ENCODE measurements at places on chromosomes 1 and 21.
A peak's percentile ranks its signal among the peaks of the same experiment; 100 is the strongest.

- DNase-seq: no peak
These were observed 23.1 kb upstream of the HFM1 start for GRCh38 chr1:91427741-91428140.

- DNase-seq: no peak
These were observed 9.6 kb upstream of the TNFRSF25 start for GRCh38 chr1:6475381-6476133.

DNA sequence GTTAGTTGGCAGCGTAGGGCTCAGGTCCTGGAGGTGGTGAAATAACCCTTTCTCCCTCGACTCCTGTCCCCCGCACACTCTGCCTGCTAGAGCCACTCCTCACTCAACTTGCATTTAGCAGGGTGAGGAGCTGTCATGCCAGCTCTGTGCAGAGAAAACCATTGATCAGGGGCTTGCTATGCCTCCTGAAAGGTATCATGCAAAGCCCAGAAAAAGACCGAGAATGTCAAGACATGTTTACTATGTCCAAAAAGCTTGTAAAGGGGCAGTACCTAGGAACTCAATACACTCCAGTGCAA lies 18.0 kb downstream of the ALDH4A1 start:
- no peak for DNase-seq

- DNase-seq: no peak
These were observed 14.4 kb downstream of the URB2 start for GRCh38 chr1:229640455-229640854.

GRCh38 chr1:238628110-238628509 lies 737.4 kb upstream of the ZP4 start:
- DNase-seq: peak; percentile 34

GRCh38 chr1:8009043-8010002 lies 16.8 kb downstream of the ERRFI1 start:
- DNase-seq: no peak

- DNase-seq: peak; percentile 20
These were observed 16.4 kb upstream of the USP25 start for GRCh38 chr21:15713412-15713811.

- DNase-seq: no peak
These were observed 7.5 kb upstream of the SOX13 start for GRCh38 chr1:204065174-204065985.

- DNase-seq: peak; percentile 70
These were observed 10.3 kb downstream of the PRRX1 start for GRCh38 chr1:170674239-170674638.

DNA sequence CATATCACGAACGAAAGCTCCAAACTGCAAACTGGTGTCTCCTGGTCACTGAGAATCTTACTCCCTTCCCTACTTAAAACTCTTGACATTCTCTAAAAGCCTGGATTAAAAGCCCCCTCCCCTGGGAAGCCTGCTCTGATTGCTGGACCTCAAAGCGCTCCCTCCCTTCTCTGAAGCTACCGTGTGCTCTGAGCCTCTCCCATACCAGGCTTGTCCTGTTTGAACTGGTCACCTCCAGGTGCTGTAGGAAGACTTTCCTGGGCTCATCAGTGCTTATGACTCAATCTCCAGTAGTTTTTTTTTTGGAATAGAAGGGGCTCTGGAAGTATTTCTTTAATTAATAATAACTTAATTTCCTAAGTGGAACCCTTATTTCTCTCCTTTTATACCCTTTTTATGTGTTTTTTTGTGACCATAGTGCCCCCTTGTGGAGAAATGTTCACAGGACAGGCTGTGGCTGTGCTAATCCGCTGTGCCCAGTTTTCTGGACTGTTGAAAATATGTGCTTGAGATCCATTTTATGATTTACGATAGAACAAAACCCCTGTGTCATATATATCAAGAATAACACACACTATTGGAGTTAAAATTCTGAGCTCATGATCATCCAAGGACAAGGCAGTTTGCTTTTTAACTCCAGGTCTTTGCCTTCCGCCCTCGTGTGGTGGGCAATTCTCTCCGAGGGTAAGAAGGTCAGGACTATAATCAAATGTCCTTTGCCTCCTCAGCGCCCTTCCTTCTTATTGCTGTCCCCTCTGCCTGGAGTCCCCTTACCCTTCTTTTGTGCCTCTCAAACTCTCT lies 16.9 kb downstream of the MTARC1 start:
- peak; percentile 41 for DNase-seq

- peak; percentile 99 for DNase-seq
These were observed 269.5 kb downstream of the HHAT start for GRCh38 chr1:210598135-210598652.

DNA sequence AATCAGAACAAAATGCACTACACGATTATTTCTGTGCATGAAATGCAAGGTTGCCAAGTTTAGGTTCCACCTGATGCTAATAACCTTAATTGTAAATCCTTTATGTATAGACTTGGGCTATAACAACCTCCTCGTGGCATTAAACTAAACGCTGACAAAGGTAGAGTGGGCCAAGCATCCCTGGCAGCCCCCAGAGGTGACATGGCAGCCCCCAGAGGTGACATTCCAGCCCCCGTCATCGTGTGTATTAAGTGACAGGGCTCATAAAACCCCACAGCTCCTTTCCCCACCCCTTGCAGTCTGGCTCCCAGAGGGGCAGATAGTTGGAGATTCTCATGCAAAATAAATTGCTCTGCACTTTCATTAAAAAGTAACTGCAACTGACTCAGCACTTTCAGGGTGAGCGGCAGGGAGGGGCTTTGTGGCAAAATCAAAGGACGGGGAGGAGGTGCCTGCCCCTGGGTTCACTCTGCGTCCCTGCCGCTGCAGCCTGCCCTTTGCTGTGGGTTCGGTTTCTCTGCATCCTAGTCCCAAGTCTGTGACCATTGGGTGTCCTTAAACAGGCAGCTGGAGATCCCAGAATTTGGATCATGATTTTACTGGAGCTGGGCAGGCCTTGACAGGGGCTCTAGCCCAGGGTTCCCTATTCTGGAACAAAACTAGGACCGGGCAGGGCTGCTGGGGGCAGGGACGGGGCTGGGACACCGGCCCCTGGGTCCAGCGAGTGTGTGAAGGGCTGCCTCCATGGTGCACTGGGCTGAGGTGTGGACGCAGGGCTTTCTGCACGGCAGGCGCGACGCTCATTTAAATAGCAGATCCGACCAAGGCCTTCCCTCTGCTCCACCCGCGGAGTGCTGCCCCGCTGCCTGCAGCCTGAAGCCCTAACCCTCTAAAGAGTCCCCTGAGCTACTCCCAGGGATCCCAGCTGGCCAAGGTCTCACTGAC lies 234.9 kb upstream of the VAMP3 start:
- DNase-seq: no peak

DNA sequence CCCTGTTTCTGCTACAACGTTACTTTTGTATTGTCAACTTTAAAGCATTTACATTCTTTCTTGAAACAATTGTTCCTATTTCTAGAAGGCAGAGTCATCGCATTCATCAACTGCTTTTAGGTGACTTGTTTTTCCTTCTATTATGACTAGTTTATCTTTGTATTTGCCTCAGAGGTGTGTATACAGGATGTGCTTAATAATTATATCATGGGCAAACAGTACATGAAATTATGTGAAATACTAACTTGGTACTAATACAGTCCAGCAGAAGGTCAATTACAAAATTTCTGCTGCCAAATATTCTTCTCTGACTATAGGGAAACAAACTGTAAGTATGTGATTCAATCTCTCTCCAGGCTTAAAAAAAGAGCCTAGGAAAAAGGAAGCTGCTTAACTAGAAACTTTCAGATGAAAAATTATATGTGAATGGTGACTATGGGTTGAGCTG lies 101.6 kb downstream of the C4BPA start:
- no peak for DNase-seq

DNA sequence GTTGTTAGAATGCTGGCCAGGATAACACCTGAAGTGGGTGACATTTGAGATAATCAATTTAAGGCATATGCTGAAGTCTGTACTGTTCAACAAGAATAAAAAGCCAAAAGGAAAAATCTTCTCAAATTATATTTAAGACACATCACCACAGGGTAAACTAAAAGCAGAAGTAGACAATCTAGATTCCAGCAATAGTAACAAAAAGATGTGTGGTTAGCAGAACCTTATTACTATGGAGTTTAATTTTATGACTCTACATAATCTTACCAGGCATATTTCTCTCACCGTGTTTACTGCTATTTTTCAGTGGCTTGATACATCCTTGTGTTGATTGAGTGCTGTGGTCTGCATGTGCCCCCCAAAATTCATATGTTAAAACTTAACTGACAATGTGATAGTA lies 300.4 kb upstream of the ZP4 start:
- DNase-seq: no peak

- no peak for DNase-seq
These were observed 19.8 kb downstream of the KMO start for GRCh38 chr1:241551759-241552638.

DNA sequence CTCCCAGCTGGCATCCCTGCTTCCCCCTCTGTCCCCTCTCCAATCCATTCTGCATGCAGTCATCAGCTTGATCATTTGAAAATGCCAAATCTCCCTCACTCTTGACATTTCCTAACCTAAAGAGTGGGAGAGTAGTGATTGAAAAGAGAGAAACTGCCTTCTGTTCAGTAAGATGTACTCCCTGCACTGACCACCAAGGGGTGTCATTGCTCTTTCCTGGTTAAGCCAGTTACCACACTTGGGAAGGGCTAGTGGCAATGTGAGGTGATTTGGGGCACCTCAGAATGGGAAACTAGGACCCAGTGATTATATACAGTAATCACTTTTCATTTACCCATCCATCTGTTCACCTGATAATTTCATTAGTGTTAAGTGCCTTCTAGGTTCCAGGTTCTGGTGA lies 6.9 kb upstream of the TMEM269 start:
- DNase-seq: peak; percentile 31

DNA sequence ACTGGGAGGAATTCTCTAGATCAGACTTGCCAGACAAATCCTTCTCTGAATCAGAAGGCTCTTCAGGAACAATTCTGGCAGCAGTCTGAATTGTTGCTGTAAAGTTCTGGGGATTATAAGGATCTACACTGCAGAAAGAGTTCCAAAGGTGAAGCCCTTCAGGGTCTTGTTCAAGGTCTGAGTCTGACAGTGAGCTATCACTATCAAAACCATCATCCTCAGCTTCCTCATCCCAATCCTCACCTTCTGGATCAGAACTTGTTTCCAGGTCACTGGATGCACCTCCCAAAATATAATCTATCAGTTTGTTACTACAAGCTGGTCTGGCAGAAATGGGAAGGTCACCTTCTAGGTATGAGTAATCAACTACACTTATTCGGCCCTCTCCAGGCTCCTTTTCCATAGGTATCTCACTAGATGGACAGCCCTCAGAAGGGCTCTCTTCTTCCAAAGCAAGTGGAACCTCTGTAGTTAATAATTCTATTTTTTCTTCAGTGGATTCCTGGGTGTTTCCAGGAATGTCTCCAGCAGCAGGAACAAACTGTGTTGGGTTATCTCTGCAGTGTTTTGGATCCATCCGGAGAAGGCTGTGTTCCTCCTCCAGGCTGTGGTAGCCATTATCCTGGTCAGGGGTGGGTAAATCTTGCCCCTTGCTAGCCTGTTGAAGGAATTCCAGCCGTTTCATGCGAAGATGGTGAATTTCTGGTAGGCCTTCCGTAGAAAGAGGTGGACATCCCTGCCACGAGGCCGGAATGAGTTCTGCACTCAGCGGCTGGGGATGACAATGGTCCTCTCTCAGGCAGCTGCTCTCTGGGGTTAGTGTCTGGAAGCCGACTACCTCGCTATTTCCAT lies 1.6 kb downstream of the PPP1R15B start:
- no peak for DNase-seq

DNA sequence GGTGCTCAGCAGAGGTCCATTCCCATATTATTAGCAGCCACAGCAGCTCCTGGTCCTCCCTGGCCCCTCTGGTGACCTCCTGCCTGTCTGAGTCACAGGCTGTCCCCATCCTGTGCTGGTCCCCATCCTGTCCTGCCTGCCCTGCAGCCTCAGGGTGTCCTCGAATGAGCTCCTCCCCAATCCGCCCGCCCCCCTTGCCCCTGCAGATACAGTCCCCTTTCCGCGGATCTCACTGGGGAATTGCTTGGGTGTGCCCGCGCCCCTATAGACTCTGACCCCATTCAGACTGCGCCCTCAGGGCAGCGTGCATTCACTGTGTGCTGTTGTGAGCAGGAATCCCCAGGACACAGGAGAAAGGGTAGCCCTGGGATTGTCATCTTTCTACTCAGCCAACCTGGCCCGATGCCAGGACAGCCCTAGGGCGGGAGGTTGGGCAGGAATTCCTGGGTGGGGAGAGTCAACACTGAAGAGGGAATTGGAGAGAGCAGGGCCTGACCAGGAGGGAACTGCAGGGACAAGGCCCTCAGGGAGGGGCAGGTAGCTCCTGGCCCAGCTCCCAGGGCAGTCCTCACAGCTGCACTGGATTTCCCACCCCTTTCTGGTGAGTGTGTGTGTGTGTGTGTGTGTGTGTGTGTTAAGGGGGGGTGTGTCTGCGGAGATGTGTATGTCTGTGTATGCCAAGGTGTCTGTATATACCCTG lies 1.1 kb upstream of the GUCA2A start:
- peak; percentile 53 for DNase-seq

DNA sequence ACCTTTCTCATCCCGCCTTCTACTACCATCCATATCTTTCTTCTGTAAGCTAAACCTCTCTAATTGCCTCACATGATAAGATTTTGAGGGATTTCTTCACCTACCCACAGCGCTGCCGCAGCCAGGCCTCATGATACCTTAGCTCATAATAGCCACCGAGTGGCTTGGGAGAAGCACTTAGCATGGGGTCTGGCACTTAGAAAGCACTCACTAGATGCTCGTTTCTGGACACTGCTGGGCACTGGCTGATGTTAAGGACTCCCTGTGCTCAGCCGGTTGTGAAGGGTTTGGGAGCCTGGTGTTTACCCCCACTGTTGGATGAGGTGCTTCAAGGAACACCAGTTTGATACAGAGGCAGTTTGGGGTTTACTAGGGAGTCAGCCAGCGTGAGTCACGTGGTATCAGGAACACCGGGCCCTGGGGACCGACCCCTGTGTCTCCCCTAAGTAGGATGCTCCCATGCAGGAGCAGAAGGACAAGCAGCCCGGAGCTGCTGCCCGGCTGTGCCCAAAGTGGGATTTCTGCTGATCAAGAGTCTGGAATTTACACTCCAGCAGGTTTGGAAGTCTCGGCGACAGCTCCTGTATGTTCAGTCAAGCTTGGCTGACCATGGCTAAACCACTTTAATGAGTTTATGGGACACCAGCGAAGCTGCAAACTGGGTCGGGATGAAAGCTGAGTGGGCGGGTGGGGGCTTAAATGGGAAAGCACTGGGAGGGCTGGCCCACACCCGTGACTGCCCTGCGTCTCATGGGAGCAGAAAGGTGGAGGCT lies 63.3 kb downstream of the GALNT2 start:
- no peak for DNase-seq

GRCh38 chr1:18261891-18262290 lies 154.3 kb downstream of the IGSF21 start:
- no peak for DNase-seq

- peak; percentile 8 for DNase-seq
These were observed 86.8 kb downstream of the C21orf91 start for GRCh38 chr21:17732306-17732705.

Data from fibroblast of upper back skin (primary cell).